ENCODE measurements at places on chromosomes 1 and 21. TPM values are rescaled to one million over a fixed set of nuclear protein-coding genes. Genes with fewer than 3 reads are reported as not detected.

- DNase-seq = no peak
Observed at GRCh38 chr1:95229037-95229436, 5.0 kb upstream of the RWDD3 start.

- no peak for DNase-seq
Observed at GRCh38 chr1:161266202-161266601, 7.7 kb downstream of the PCP4L1 start.

Gene RNF207
- 9.6 TPM for polyA plus RNA-seq

DNA sequence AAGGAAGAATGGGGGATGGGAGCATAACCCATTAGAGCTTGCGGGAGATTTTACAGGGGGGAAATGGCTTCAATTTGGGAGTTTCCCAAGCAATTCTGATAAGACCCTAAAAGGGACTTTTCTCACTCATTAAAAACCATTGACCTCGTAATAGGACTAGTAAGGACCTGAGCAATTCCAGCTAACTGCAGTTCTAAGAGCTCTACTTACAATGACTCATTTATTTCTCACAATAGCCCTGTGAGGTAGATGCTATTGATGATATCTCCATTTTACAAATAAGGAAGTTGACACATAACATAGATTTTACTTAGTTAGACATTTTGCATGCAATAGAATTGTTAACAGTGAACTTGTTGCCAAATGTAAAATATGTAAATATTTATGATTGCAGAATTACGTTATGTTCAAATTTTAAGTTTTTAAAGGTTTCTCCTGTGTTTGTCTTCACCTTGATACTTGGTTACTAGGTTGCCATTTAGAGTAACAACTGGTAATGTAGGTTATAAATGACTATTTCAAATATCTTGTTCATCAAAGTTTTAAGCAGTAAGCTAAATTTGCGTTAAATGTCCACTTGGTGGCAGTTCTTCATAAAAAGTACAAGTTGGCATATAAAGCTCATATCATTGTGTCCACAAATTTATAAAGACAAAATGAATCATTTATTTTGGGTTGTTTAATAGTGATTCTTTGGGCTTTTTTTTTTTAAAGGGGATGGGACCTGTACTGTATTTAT lies 182.0 kb downstream of the PLA2G4A start:
- DNase-seq = peak; percentile 45

Gene KRTAP11-1
- not detected for polyA plus RNA-seq

GRCh38 chr1:85091671-85092280 lies 43.5 kb upstream of the MCOLN3 start:
- no peak for DNase-seq

Gene KRTAP13-2
- polyA plus RNA-seq = not detected

- no peak for DNase-seq
Observed at GRCh38 chr1:114831276-114831994, 23.2 kb upstream of the SYCP1 start.

GRCh38 chr1:235822685-235823084 lies 44.0 kb downstream of the LYST start:
- DNase-seq = no peak

Gene SHISA4
- polyA plus RNA-seq = 78.2 TPM

- no peak for DNase-seq
Observed at GRCh38 chr1:98842241-98842640, 162.4 kb downstream of the PLPPR5 start.

GRCh38 chr1:84995484-84996334 lies 1.2 kb downstream of the MCOLN2 start:
- no peak for DNase-seq

GRCh38 chr1:39509360-39510009 lies 18.0 kb downstream of the BMP8A start:
- no peak for DNase-seq

GRCh38 chr1:3659093-3659492 lies 6.8 kb downstream of the TP73 start:
- DNase-seq = no peak

- no peak for DNase-seq
Observed at GRCh38 chr1:162074276-162075005, 5.0 kb downstream of the NOS1AP start.

DNA sequence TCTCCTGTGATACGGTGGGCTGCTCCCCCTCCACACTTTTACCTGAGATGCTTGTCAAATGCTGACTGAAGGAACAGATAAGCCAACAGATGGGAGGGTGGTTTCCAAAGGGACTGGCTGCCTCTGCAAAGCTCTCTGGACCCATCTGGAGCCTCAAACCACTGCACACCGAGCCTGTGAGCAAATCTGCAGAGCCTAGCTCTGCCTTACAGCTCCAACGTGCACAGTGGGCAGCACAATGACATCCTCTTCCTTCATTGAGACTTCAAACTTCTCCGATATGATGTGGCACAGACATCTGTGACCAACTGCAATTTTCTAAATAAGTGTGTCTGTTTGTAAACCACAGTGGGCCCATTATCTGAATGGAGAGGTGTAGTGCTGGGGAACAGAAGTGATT lies 26.2 kb upstream of the KNCN start:
- no peak for DNase-seq

Gene LCE1E
- not detected for polyA plus RNA-seq

Gene DAB1
- not detected for polyA plus RNA-seq

Gene CRYAA
- polyA plus RNA-seq = not detected

Gene PLA2G2A
- polyA plus RNA-seq = not detected

DNA sequence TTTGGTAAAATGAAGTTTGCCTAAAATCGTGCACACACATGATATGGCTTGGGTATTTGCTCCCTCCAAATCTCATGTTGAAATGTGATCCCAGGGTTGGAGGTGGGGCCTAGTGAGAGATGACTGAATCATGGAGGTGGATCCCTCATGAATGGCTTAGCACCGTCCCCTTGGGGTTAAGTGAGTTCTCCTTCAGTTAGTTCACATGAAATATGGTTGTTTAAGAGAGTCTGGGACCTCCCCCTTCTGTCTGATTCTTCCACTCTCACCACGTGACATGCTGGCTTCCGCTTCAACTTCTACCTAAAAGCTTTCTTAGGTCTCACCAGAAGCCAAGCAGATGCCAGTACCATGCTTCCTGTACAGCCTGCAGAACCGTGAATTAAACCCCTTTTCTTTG lies 58.4 kb downstream of the SIPA1L2 start:
- no peak for DNase-seq

- no peak for DNase-seq
Observed at GRCh38 chr1:183812128-183812527, 7.2 kb downstream of the RGL1 start.

GRCh38 chr1:228778026-228778425 lies 42.7 kb downstream of the RHOU start:
- DNase-seq = no peak

Gene TRIM17
- not detected for polyA plus RNA-seq

- no peak for DNase-seq
Observed at GRCh38 chr1:38613996-38614395, 245.6 kb downstream of the RRAGC start.

GRCh38 chr21:39518055-39518846 lies 66.5 kb downstream of the SH3BGR start:
- DNase-seq = peak; percentile 47

GRCh38 chr1:97826820-97827219 lies 94.0 kb downstream of the DPYD start:
- DNase-seq = no peak

Gene OTUD3
- polyA plus RNA-seq = 3.1 TPM

- DNase-seq = peak; percentile 92
Observed at GRCh38 chr1:243267914-243268653, 12.2 kb downstream of the SDCCAG8 start.

GRCh38 chr1:38746402-38746935 lies 113.1 kb downstream of the RRAGC start:
- no peak for DNase-seq

Gene GJB3
- polyA plus RNA-seq = not detected

DNA sequence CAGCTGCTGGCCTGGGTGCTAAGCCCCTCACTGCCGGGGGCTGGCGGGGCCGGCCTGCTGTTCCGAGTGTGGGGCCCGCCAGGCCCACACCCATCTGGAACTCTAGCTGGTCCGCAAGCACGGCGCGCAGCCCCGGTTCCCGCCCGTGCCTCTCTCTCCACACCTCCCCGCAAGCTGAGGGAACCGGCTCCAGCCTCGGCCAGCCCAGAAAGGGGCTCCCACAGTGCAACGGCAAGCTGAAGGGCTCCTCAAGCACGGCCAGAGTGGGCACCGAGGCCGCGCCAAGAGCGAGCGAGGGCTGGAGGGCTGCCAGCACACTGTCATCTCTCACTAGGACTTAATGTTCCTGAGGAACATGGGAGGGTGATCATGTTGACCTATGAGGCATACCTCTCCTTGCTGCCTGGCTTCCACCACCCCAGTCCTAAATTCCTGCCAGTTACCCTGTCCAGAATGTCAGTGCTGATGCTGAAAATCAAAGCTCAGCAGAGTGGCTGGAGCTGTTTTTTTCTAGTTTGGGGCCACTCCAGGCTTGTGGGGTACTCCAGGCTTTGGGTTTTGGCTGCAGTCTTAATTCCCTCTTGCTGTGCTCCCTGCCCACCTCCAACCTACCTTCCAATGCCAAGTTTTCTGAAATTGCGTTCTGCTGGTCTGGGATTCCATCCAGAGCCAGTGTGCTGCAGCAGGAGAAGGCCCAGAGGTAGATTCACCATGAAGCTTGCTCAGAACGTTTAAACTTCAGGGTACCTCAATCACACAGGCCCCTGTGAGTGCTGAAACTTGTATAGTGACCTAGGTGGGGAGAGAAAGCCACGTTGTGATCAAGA lies 44.2 kb upstream of the LPGAT1 start:
- no peak for DNase-seq

GRCh38 chr1:233453433-233454200 lies 126.1 kb downstream of the MAP3K21 start:
- no peak for DNase-seq

DNA sequence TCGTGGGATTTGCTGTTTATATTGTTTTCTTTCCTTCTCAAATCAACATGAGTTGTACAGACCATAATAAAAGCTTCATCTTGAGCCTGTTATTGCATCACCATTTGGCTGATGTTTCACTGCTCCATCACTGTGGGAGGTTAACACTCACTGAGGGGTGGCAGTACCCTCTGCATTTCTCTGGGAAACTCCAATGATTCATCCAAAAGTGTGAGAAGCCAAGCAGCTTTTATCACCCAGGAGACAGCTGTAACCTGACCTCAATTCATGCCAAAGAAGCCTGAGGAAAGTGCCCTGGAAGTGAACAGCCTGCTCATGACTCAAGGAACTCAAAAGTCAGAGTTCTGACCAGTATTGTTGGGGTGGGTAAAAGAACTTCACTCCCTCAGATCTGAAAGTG lies 84.1 kb downstream of the GPR88 start:
- DNase-seq = peak; percentile 96

Gene RSPH1
- polyA plus RNA-seq = not detected

GRCh38 chr1:213393860-213394259 lies 342.8 kb downstream of the RPS6KC1 start:
- no peak for DNase-seq

GRCh38 chr1:86202552-86203340 lies 46.2 kb upstream of the COL24A1 start:
- no peak for DNase-seq

- DNase-seq = no peak
Observed at GRCh38 chr1:186761358-186761757, 67.4 kb upstream of the PLA2G4A start.

DNA sequence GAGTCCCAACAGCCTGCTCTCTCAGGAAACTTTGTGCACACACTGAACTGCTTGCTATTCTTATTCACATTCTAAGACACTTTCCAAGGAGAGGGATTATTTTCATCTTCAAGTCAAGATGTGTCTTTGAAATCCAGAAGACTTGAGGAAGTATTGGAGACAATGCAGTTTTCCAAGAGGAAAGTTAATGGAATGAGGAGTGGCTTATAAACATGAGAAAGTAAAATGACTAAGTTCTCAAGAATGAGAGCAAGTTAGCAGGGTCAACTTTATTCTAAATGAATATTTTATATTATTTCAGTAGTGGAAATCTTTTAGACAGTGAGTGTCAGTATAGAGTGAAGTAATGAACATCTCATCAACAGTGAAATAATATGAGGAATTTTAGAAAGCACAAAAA lies 1239.3 kb downstream of the MRPL39 start:
- DNase-seq = no peak

DNA sequence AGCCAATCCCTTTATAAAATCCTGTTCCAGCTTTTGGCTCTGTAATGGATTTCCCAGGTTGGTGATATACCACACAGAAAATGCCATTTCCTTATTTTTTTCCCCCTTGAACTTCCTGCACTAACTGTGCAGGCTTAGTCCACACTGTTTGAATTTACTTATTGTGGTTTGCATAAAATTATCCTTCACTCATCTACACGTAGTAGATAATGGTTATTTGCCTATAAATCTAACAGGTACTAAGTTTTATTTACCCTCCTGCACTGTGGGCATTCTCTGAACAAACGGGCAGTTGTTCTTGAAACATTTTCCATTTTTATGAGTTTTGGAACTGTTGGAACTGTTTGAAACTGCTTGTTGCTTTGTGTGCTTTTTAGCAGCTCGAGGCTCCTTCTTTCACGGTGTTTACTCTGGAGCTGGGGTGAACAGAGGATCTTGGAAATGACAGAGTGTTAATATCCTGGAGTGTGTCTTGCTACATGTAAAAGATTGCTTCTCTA lies 23.0 kb upstream of the KIFAP3 start:
- no peak for DNase-seq

DNA sequence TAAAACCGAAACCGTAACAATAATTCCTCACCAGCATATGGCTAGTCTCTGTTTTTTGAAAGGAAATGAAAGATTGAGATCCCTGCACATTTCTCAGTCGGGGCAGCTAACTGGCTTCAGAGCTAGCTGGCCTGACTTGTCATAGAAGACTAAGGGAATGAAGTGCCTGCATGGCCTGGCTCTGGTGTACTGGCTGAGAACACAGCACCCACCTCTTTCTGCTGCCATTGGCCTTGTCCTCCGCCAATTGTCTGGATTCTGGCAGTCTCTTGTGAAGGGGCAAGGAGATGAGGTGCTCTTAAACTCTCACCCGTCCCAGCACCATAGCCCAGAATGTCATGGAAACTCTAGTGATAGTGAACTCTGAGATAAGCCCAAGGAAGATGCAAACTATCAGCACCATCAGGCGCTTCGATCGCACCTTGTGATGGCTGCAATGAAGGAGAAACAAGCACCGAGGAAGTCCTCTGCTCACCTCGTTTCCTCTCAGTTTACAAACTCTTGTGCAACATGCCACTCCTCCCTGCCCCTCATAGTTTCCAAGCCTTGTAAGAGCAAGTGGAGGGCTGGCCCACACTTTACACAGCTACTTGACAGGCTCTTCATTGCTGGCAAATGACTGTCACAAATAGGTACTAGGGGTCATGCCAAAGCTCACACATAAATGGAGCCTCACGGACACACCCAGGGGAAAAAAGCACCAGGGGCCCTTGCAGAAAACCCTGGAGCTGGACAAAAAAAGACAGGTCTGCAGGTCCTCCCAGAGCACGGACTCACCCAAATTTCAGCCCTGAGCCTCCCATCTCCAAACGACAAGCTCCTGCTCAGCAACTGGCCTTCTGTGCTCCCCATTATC lies 16.4 kb downstream of the INPP5B start:
- DNase-seq = no peak

Gene KLF17
- not detected for polyA plus RNA-seq

Gene ESPN
- 0.46 TPM for polyA plus RNA-seq

Gene CD52
- not detected for polyA plus RNA-seq

DNA sequence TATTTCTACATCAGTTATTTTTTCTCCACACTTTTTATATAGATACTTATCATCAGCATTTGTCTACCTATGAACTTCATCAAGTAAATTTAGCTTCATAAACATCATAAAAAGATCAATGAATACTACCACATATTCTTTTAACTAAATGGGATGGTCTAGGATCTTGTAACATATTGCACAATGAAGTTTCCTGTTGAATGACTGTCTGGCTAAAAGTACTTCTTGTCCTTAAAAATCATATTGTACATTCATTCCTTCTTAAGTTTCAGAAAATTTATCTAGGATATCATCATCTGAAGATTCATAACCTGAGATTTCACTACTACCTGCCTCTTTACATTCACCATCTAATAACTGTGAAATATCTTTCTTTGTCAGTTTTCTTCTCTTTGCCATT lies 69.0 kb downstream of the MAGI3 start:
- no peak for DNase-seq

Gene HENMT1
- 3.2 TPM for polyA plus RNA-seq
